Stimulated activated CD4-positive, alpha-beta T cell treated with anti-CD3 and anti-CD28 coated beads, Interleukin-15, amount 100 ng/mL, for 1 hour (primary cell): ENCODE measurements at places on chromosomes 1 and 21.

DNA sequence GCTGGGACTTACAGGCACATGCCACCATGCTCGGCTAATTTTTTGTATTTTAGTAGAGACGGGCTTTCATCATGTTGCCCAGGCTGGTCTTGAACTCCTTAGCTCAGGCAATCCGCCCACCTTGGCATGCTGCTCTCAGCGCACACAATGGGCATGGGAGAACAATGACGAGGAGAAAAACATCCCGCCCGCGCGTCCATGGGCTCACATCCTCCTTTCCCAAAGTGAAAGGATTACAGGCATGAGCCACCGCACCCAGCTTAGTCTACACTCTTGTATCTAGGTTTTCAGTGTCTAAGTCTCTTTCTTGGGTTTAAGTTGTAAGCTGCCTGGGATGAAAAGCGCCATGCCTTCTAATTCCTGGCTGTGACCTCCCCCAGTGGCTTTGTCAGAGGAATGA, 37.9 kb downstream of the CDK18 start:
- DNase-seq, result no peak

GRCh38 chr1:95578462-95578861, 344.5 kb downstream of the RWDD3 start:
- DNase-seq, result no peak

GRCh38 chr1:221148660-221149059, 269.4 kb downstream of the HLX start:
- DNase-seq, result no peak

DNA sequence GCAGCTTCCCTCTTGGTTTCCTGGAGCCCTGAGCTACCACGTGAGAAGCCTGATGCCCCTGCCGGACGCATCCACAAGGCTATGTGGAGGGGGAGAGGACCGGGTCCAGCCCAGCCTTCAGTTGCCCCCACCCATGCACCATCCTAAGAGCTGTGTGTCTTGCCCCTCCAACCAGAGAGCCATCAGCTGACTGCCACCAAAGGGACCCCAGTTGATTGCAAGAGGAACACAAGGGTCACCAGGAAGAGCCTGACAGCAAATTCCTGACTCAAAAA, 81.5 kb downstream of the GLIS1 start:
- DNase-seq, result no peak

DNA sequence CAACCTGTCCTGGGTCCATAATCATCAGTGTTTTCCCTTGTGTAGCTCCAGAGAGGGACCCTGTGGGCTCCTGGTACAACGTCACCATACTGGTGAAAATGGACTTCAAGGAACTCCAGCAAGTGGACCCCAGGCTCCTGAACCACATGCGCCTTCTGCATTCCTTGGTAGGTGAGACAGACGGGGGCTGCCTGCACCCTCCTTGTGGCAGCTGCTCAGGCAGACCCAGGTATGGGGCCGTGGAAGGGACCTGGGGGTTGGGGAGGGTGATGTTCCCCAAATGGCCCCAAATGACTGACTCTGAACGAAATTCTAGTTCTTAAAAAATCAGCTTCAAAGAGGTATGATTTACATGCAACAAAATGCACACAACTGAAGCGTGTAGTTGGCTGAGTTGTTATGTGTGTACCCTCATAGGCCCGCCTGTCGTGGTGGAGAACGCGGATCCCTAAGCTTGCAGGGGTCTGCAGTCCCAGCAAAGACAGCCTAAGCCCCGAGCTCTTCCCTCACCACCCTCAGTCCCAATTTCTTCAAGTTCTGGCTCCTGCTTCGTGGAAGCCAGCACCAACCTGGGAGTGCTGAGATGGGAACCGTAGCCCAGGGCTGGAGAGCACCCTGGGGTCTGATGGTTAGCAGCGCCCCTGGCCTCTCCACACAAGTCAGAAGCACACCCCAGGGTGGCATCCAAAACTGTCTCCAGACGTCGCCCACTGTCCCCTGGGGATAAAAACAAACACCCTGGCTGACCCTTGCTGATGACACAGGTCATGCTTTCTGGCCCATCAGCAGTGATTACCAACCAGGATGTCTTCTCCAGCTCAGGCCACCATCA, 14.3 kb downstream of the UMODL1 start:
- no peak for DNase-seq

DNA sequence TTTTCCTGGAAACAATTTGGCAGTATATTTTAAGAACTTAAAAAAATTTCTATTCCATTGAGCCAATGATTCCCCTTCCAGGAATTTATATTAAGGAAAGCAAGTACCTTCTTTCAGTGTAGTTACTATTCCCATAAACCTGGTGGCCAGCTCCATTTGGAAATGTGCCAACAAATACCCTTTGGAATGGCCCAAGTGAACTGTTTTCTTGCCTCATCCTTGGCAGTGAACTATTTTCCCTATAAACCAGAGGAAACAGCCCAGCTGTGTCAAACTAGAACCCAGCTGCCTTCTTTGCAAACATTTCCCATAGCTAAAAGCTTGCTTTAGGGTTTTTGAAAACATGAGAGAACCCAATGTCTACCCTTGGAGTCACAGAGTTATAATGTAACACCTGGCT, 496.9 kb downstream of the NEGR1 start:
- DNase-seq, result no peak

GRCh38 chr1:202938287-202938925, 11.4 kb upstream of the KLHL12 start:
- DNase-seq, result no peak

GRCh38 chr1:200028586-200029034, 1.1 kb downstream of the NR5A2 start:
- no peak for DNase-seq

GRCh38 chr1:44485229-44485933, 80.3 kb downstream of the RNF220 start:
- DNase-seq, result no peak

DNA sequence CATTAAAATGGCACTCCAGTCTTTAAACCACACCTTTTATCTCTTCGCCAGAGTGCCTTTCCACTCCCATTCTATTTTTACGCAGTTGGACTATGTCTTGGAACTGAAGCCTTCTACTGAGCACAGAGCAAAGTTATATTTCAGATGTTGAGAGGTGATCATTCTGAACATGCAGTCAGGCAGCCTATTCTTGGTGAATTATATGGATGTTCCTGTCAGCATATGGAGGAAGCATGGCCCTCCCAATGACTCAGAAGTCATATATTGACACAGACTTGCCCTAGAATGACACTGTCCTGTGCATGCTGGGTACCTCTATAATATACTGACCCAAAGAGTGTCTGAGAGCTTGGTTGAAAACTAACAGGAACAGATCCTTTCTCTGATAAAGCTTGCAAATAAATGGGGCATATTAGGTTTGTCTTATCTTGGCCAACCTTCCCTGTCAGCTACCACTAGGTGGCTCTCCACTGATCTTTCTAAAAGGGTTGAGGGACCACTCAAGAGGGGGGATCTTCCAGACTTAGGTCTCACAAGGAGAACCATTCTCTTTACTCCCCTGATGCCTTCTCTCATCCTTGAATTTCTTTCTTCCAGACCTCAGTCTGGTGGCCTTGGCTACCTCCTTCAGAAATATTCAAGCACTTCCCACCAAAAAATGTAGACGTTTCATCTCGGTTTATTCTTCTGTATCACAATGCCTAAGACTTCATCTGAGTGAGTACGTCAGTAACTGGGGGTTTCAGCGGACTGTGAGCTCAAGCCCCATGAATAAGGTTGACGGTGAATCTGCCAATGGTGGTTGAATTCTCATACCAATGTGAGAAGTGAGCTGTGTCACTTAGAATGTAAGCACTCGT, 11.8 kb upstream of the ALG14 start:
- no peak for DNase-seq

- DNase-seq, result no peak
These were observed 39.3 kb downstream of the IGSF21 start for GRCh38 chr1:18146886-18147285.

GRCh38 chr21:41180752-41181151, 12.8 kb downstream of the BACE2 start:
- no peak for DNase-seq

DNA sequence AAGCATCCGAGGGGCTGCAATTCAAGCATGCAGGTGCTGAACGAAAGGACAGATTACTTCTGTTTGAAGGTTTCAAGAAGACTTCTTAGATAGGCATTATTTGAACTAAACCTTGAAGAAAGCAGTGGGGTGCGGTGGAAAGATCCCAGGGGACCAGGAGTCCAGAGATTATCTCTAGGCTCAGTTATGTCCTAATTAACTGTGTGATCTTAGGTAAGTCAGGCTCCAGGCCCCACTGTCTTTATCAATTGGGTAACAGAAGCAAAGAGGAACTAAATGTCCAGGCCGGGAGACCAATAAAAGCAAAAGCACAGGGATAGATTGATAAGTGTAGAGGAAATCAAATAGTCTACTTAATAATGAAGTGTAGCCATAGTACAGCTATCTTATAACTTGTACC, 72.9 kb upstream of the CDC42BPA start:
- no peak for DNase-seq

- no peak for DNase-seq
These were observed 48.9 kb downstream of the RHOU start for GRCh38 chr1:228784181-228784580.

DNA sequence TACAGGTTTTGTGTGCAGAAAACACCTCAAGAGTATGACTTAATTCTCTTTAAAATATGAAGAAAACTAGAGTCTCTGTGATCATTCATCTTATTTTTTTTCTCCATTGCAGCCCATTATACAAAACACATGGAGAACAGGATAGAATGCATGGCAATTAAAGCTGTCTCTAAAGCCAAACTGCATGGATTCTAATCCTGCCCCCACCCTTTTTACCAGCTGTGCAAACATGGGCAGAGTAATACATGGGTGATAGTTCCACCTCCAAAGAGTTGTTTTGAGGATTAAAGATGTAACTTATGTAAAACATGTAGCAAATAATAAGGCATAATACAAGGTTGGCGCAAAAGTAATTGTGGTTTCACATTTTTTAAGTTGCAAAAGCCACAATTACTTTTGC, 114.4 kb downstream of the CLEC20A start:
- no peak for DNase-seq

DNA sequence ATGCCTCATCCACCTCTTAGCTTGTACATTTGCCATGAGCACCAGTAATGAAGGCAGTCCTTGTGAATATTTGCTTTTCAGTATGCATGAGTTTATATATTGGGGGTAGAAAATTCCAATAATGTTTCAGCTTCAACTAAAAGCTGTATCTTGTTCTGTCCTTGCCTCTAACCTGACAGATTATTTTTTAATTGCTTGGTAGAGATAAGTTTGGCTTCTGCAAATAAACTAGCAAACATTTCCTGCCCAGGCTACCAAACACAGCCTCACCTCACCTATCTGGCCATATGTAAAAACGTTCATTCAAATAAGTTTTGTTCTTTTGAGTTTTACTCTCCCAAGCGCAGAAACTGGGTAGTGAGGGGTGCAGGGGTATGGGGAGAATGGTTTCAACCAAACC, 75.6 kb upstream of the HOOK1 start:
- DNase-seq, result no peak

DNA sequence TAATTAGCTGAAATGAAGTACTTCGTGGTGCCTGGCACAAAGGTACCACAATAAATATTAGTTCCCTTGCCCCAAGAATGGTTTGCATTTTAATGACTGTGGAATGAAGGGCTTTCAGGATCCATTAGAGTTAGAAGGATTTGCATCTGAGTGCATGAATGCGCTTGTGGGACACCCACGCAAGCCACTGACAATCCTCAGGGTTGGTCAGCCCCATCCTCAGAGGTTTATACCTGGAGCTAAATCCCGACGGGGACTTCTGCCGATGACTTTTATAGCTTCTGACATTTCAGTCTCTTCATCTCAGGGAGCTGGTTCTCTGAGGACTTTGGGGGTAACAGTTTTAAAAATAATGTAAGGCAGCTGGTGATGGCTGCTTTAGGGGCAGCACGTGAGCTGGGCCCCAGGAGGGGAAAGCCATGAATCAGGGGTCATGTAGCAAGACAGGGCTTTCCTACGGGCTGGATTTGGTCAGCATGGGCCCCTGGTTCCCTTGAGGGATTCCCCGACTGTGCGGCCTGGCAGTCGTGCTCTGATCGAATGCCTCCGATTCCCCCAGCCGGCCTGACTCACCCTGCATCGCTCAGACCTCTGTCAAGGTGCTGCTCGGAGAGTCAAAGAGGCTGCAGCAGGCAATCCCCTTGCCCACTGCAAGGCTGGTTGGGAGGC, 20.8 kb upstream of the IL10 start:
- DNase-seq, result no peak

DNA sequence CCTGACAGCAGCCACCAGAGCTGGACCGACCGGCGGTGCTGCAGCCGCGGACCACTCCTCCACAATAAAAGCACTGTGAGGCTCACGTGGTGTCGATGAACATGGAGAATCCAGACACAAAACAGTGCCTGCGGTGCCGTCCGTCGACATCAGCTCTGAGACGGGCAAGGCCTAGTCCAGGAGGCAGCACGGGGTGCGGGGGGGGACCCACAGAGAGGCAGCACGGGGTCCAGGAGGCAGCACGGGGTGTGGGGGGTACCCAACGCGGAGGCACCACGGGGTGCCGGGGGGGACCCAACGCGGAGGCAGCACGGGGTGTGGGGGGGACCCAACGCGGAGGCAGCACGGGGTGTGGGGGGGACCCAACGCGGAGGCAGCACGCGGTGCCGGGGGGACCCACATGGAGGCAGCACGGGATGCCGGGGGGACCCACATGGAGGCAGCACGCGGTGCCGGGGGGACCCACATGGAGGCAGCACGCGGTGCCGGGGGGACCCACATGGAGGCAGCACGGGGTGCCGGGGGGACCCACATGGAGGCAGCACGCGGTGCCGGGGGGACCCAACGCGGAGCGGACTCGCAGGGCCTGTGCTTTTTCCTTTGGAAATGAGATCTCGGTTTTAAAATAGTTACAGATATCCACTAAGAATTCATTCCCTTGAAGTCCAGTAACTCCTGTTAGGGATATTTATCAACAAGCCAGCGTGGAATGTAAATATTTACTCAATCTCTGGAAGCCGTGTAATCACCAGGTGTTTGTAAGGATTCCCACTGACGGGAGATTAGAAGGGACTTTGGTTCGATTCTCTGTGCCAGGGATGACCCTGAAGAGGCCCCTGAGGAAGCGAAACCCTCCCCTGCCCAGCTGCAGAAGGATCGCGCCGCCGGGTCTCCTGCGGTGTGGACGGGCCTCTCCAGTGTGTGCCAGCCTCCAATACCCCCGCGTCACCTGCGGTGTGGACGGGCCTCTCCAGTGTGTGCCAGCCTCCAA, 52.1 kb downstream of the COL6A1 start:
- no peak for DNase-seq

DNA sequence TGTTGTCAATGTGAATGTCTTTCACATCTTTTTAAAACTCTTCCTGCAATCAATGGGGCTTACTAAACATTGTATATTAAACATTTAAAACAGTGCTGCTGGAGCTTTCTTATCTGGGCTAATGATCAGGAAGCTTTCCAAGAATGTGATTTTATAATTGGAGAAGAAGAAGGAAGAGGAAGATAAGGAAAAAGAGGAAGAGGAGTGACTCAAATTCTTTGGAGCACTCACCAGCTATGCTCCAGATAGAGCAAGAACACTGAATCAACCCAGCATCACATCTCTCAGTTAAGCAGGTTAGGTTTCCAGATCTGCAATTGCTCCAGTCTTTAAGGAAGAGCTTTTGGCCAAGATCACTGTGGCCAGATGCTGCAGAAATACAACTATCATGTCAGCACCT, 1.4 kb upstream of the SPRR2E start:
- no peak for DNase-seq

GRCh38 chr1:91876781-91877573, 9.0 kb downstream of the TGFBR3 start:
- DNase-seq, result no peak

- DNase-seq, result no peak
These were observed 68.7 kb downstream of the PDE9A start for GRCh38 chr21:42722153-42722552.
